ENCODE measurements at places on chromosomes 2 and 18.

DNA sequence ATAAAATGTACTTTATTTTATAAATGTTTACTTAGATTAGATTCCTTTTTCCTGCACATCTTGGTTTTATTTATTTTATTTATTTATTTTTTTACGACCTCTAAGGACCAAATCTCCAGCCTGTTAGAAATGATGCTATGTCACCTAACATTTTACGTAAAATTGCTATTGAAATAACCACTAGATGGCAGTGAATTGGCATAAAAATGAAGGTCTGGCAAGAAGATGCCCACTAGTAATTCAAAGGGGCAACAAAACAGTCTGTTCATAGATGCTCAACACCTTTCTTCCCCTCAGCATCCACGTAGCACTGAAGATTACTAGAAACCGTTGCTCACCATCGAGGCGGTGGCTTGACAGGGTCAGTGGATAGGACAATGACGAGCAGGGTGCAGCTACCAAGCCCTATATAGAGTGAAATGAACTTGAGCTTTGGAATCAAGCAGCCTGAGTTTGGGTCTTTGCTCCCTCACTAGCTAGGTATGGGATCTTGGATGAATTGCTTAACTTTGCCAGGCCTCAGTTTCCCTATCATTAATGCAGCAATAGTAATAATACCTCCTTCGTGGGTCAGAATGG is 128.7 kb upstream of the L3MBTL4 start:
- DNase-seq = peak; percentile 55

- no peak for DNase-seq
These were observed 47.4 kb upstream of the RAPH1 start for GRCh38 chr2:203582468-203582867.

- peak; percentile 70 for DNase-seq
These were observed 26.5 kb upstream of the IGFBP2 start for GRCh38 chr2:216606551-216607276.

DNA sequence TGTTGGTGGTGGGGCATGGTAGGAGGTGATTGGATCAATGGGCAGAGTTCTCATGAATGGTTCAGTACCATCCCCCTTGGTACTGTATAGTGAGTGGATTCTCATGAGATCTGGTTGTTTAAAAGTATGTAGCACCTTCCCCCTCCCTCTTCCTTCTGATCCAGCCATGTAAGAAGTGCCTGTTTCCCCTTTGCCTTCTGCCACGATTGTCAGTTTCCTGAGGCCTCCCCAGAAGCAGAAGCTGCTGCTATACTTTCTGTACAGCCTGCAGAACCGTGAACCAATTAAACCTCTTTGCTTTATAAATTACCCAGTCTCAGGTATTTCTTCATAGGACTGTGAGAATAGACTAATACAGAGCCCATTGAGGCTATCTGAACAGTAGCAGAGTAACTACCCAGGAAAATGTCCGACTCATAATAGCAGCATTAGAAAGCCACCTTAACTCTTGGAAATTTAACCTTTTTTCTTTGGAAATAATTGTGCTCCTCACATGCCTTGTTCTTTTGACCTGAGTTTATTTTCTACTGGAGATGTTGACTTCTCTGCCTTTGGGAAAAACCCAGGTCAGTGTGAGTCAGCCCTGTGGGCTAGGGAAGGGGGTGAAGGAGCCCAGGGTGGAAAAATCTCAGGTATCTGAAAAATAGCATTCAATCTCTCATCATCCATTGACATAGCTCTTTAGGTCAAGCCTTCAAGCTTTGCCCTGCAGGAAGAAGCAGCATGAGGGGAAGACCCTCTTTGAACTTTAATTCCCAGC is 18.1 kb downstream of the CYP1B1 start:
- DNase-seq = no peak

DNA sequence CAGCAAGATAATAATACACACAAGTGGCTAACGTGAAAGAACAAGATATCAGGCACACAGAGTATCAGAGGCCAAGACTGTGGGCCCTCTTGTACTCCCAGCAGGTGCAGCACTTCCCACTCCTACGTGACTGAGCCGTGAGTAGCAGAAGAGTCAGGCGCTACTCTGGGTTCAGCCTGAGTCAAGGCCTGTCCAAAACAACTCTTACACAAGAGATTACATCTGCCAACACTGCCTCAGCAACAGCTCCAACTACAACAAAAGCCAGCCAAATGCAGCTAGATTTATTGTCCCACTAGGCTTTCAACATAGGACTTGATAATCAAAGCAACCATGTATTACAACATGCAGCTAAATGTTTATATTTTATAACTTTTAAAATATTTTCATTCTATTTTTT is 56.2 kb downstream of the ITSN2 start:
- DNase-seq = no peak

GRCh38 chr18:36786686-36787085 is 42.1 kb downstream of the TPGS2 start:
- DNase-seq = no peak

- no peak for DNase-seq
These were observed 20.9 kb upstream of the CLASP1 start for GRCh38 chr2:121670181-121670580.

DNA sequence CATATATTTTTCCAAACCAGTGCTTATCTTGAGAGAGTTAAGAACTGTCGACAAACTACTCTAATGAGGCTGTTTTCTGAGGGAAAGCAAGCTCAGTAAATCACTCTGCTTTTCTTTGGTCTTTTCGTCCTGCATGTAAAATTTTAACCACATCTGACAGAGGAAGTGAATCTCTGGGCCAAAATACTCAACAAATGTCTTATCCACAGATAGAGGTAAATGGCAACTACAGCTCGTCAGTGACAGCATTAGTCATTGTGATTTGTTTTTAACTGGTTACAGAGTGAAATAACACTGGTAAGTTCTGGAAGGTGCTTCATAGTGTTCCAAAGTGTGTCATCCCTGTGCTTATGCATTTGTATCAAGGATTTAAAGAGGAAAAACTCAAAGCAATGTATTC is 82.6 kb upstream of the SLC8A1 start:
- DNase-seq = no peak

GRCh38 chr18:23260926-23261590 is 125.8 kb downstream of the CABLES1 start:
- no peak for DNase-seq

- no peak for DNase-seq
These were observed 10.3 kb downstream of the HS1BP3 start for GRCh38 chr2:20640411-20641122.

DNA sequence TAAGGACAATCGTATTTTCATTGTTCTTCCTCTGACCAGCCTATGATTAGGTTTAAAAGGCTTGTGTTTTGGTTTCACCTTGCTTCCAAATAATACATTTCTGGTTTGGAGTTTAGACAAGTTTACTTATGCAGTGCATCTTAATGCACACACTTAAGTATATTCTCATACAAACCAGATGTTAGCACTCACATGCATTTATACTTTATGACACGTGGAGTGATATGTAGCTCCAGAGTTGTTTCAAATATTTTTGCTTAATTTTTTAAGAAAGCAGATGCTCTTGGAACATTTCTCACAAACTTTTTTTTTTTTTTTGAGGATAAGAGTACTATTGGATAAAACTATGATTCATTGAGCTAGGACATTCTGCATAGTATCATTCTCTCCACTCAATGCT is 109.9 kb downstream of the PDE1A start:
- DNase-seq = no peak

DNA sequence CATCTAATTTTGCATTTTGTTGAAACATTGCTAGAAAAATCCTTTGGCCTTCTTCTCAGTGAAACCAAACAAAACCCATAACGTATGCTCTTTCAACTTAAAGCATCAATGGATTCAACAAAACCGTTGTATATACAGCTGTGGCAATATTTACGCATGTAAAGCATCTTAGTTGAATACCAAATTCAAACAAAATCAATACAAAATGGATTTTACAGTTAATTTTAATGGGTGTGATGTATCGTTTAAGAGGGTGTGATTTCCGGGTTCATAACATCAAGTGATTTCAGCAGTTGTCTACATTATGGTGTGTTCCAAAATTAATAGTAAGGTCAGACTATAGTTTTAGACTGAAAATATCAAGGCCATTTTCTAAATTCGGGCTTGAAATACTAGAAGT is 198.2 kb downstream of the TGIF1 start:
- no peak for DNase-seq

DNA sequence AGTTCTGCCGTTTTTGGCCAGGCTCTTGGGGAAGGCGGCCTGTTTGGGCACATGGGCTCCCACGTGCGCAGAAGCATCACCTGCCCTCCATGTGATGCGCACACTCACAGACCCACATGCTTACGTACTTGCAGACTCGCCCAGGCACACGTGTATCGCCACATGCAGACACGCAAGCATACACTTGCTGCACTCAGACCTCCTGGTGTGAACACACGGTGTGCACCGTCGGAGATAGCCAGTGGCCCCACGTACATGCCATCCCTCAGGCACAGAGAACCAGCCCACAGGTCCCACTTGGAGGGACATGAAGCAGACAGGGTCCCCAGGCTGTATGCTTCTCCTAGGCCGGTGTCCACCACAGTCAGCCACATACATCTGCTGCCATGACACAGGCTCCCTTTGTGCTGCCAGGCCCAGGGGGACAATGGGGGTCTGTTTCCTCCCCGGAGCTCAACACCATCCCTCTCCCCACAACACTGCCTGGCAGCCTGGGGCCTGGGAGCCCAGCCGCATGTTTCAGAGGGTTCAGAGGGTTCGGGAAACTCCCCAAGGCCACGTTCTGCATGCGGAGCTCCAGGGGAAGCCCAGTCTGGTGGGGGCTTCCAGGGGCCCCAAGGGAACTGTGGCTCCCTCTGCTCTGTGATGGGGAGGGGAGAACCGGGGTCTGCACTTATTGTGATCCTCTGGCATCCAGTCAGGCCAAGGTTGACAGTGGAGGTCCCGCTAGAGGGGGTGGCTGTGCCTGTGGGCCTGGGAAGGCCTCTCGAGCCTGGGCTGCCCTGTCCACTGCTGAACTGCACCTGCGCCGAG is 208.1 kb upstream of the HAAO start:
- DNase-seq = peak; percentile 39

- no peak for DNase-seq
These were observed 45.9 kb downstream of the PNO1 start for GRCh38 chr2:68203587-68203986.

GRCh38 chr2:127205218-127206125 is 14.6 kb downstream of the CYP27C1 start:
- DNase-seq = peak; percentile 23

DNA sequence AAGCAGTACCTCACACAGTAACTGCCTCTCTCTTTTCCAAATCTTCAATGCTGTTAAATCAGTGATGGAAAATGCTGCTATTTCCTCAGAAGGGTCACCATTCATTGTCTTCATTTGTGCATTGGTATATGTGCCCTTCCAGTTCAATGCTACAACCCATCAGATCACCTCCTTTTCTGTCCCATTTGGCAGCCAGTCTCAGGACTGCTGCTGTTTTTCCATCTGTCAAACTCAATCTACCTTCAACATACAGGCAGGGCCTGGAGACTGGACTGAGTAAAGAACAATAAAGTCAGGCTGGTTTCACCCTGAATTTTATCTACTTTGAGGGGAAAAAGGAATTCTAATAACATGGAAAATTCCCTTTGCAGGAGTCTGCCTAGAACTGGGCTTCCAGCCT is 17.9 kb downstream of the ZNF385B start:
- peak; percentile 25 for DNase-seq

GRCh38 chr18:79465392-79465991 is 69.8 kb downstream of the NFATC1 start:
- DNase-seq = peak; percentile 60

GRCh38 chr18:61582202-61582710 is 249.0 kb downstream of the CDH20 start:
- DNase-seq = no peak

DNA sequence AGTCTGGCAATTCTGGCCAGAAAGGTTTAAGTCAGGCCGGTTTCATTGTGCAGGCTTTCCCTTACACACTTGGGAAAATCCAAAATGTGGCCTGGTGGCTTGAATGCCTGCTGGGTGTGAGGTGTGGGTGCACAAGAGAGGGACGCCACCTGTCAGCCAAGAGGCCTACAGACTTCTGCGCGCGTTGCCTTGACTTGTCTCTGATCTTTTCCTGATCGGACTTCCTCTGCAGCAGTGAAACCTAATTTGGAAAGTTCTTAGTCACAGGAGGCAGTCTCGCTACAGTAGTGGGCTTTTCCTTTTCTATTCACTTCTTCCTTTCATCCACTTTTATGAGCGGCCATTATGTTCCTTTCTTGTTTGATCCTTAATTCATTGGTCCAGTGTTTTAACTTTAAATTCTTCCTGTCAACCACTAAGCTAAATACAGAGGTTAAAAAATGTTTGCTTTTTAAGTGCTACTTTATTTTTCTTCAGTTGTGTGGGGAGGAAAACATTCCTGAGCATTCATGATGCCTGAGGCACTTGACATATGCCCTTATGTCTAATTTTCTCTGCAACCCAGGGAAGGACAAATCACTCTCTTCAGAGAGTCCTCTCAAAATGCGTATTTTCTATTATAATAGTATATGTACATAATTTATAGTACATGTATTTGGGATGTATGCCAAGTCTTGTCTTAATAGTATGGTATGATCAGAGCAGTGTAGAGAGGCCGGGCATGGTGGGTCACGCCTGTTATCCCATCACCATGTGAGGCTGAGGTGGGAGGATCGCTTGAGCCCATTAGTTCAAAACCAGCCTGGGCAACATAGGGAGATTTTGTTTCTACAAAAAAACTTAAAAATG is 128.9 kb downstream of the WDSUB1 start:
- DNase-seq = no peak

- DNase-seq = no peak
These were observed 5.0 kb upstream of the ESPNL start for GRCh38 chr2:238095143-238095542.

DNA sequence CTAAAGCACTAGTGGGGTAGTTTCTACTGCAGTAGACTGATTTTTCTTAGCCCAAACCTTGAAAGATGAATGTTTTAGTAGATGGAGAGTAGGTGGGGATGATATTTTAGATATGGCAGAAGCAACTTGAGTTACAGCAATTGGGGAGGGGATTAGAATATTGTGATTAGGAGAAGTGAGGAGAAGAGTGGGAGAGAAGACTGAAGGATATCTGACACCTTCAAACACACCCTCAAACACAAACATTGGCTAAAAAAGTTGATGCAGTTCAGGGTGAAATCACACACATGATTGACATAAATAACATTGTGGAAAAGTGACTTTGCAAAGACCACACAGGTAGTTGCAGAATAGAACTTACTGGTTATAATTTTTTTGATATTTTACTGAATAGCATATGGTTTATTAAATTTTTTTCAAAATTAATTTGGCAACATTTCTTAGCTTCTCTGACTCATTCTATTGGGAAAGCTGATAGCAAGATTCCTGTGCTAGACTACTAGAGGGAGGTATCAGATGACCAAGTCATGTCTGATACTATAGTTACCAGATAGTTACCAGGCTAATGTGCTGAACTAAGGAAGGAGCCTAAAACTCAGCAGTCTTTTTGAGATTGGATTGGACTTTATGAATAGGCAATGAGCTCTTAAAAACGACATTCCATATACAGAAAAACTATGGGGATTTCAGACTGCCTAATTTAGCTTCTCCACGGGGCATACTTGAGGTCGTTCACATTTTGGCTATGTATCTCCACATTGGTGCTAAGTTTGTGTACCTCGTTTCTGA is 73.0 kb downstream of the ACTR3 start:
- no peak for DNase-seq

DNA sequence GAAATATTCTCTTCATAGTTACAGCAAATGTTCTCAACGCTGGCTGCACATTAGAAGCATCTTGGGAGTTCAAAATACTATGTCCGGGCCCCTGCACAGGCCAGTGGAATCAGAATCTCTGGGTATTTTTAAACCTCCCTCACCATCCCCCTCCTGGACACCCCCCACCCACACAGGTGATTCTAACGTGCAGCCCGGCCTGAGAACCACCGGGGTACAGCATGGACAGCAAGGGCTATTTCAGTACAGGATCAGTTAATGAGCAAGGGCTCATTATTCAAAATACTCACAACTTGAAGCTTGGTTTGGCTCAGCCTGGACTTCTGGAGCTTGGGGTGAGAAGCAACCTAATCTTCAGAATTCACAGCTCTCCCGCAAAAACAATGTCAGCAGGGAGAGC is 31.4 kb downstream of the INO80C start:
- DNase-seq = no peak

Measured in retina (tissue), 1 donor.